ENCODE measurements at places on chromosomes 3 and 15.

- DNase-seq: no peak
These were observed 67.0 kb downstream of the PPCDC start for GRCh38 chr15:75090388-75090734.

- DNase-seq: peak; percentile 86
These were observed 10.5 kb upstream of the SH3GL3 start for GRCh38 chr15:83436513-83437158.

GRCh38 chr3:180594631-180595558 lies 7.1 kb upstream of the TTC14 start:
- no peak for DNase-seq

DNA sequence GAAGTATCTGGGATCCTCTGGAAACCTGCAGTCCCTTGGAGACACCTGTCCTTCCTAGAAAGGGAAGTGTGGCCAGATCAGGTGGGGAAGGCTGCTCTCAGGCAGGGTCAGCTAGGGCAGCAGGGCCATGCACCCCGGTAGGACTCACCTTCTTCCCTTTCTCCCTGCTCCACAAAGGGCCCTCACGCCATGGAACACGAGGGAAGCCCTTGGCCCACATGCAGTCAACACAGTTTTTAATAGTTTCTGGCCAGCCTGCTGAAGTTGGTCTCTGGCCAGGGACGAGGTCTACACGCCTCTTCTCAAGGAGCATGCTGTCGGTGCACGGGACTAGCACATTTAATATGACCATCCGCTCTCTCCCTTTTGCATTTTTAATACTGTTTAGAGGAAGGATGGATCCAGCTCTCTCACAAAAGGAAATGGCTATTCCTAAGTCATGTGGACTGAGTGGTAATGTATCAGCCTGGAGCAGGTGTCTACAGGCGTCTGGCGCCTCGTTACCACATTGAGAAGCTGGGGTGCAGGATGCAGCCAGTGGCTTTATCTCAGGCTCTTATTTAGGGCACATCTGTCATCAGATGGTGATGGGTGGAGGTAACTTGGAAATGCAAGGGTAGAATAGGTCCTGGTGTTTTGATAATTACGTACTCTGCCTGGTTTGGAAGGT lies 153.9 kb downstream of the KLF13 start:
- DNase-seq: no peak

- DNase-seq: no peak
These were observed 125.6 kb downstream of the SRGAP3 start for GRCh38 chr3:9123840-9124239.

- no peak for DNase-seq
These were observed 71.1 kb downstream of the SENP2 start for GRCh38 chr3:185657211-185657610.

- no peak for DNase-seq
These were observed 41.1 kb upstream of the SKOR1 start for GRCh38 chr15:67784090-67784781.

DNA sequence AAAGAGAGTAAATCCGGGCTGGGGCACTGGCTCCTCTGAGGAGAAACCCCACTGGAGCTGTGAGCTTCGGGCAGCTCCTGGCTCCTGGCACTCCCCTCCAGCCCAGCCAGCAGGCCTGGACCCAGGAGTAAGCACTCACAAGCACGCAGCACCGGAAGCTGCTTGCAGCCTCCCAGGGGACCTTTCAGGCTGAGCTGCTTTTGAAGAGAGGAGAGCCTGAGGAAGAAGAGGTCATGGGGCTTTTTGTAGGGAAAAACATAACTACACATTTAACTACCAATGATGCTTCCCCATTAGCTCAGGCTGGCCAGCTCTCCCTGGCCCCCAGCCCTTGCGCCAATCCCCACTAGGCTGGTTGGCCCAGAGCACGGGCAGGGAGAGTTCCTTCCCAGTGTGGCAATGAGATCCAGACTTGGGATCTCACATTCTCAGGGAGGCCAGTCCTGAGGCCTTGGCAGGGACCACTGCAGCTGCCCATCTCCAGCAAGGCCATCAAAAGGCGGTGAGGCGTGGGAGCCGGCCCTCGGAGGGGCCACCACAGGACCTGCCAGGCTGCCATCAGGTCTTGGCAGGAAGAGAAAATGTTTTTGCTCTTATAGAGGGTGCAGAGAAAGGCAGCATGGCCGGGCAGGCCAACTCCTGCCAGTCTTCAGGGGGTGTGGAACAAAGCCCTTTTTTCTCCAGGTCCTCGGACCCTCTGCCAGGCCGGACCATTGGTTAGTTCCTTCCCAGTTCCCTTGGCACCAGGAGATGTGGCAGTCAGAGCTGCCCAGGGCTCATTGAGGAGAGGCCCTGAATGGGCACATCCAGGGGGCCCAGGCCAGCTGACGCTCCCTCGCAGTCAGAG lies 41.5 kb upstream of the MFGE8 start:
- DNase-seq: no peak

- DNase-seq: no peak
These were observed 108.8 kb downstream of the FBN1 start for GRCh38 chr15:48536681-48537091.
